ENCODE measurements at places on chromosomes 7 and 10.

DNA sequence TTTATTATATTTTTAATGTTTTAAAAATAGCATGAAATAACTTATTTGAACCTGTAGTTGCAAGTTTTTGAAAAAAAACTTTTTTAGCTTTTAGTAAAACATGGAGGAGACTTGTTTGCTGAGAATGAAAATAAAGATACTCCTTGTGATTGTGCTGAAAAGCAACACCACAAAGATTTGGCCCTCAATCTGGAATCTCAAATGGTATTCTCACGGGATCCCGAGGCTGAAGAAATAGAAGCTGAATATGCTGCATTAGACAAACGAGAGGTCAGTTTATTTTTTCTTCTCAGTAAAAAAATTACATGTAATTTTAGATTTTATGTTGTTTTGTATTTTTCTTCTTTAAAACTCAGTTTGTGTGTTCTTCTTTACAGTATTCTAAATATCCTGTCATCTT lies 73.5 kb downstream of the ANKIB1 start:
- DNase-seq = no peak

- DNase-seq = no peak
These were observed 17.6 kb upstream of the LAMB1 start for GRCh38 chr7:108020585-108020984.

DNA sequence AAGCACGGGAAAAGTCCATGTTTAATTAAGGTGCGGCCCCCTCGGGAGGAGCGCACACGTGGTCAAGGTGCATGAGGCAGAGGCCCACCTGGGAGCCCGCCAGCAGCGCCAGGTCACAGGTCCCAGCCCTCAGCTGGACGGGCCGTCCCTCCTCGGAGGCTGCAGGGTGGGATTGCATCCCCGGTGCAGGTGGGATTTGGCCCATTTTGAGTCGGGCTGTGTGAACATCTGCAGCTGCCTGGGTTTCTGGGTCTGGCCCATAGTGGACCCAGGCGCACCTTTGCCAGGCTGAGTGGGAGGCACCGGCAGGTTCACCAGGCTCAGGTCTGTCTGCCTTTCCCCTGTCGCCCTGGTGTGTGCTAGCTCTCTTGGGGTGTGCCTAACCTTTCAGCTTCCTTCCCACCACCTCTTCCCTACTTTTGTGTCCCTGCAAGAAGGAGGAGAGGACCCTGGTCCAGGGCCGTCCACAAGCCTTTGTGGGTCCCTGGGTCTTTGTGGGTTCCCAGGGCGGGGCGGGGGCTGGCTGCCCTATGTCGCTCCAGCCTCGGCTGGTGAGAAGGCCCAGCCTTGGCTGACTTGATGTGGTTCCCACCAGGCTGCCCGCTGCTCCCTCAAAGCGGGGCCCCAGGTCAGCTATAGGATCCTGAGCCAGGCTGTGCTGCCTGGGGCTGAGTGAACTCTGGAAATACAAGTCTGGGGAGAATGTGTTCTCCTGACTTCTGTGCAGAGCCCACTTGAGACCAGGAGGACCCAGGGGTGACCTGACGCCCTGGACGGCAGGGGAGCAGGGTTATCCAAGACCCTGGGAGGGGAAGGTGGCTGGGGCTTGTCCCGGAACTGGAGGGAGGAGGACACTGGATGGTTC lies 186.7 kb upstream of the SHH start:
- no peak for DNase-seq

GRCh38 chr10:64211466-64211865 lies 690.3 kb downstream of the REEP3 start:
- DNase-seq = no peak

- no peak for DNase-seq
These were observed 64.7 kb downstream of the HIPK2 start for GRCh38 chr7:139713061-139713460.

DNA sequence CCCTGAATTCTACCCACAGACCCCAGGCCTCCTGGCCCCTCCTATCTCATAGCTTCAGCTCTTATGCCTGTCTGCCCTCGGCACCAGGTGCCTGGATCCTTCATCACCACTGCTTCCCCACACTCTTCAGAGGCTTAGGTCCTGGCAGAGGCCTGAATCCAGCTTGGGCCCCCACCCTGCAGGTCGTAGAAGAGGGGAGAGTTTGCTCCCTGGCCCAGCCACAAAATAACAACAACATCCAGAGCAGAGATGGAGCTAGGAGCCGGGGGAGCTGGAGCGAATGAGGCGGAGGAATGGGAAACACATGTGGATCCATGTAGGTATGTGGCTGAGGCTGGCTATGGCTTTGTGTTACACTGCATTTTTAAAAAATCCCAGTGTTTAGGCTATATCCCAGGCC lies 7.8 kb upstream of the OPN4 start:
- DNase-seq = no peak

DNA sequence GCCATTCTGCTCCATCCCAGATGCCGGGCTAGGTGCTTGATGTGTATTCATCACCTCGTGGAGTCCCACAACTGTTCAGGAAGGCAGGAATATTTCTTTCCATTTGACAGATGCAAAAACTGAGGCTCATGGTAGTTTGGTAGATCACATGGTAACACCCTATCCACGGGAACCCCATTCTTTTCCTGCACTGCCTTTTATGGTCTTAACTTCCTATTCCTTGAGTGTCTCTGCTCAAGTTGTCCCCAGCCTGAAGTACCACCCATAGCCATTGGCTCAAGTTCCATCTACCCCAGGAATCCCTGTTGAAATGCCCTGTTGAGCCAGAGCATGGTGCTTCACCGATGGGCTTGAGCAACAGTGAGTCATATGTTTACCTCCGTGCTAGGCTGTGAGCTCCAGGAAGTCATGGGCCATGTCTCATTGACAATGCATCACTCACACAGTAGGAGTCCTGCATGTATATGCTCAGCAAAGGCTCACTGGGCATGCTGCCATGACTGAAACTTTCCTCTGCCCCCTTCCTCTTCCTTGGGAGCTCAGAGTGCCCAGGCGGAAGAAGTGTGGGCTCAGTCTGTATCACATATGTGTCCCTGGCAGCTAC lies 71.7 kb upstream of the ADAM12 start:
- DNase-seq = no peak

- DNase-seq = no peak
These were observed 1.0 kb downstream of the EIF3B start for GRCh38 chr7:2355705-2356008.

Data from activated naive CD4-positive, alpha-beta T cell (primary cell).